Naive thymus-derived CD8-positive, alpha-beta T cell (primary cell): ENCODE measurements at places on chromosomes 3 and 15.

- H3K27ac ChIP-seq: peak overlapping the region; percentile 86
- no peaks in the 10 kb centered on the region for H3K27me3 ChIP-seq
- no peaks in the 10 kb centered on the region for H3K36me3 ChIP-seq
- peaks cover 73% of the 10 kb centered on the region for H3K4me1 ChIP-seq
- peak overlapping the region; percentile 74 for H3K4me3 ChIP-seq
- DNase-seq: peak; percentile 28
Measured at GRCh38 chr3:108099679-108100428, 9.0 kb upstream of the CD47 start.

- H3K4me1 ChIP-seq: no peaks in the 10 kb centered on the region
- no peaks in the 10 kb centered on the region for H3K27me3 ChIP-seq
- no peak overlapping the region for H3K4me3 ChIP-seq
- no peak for DNase-seq
Measured at GRCh38 chr15:83709241-83709640, 55.3 kb downstream of the ADAMTSL3 start.

GRCh38 chr3:100140976-100141375 lies 26.7 kb upstream of the FILIP1L start:
- H3K36me3 ChIP-seq: peaks cover 29% of the 10 kb centered on the region
- no peak overlapping the region for H3K4me3 ChIP-seq
- no peaks in the 10 kb centered on the region for H3K27me3 ChIP-seq
- H3K27ac ChIP-seq: no peak overlapping the region
- DNase-seq: no peak
- H3K4me1 ChIP-seq: no peaks in the 10 kb centered on the region

DNA sequence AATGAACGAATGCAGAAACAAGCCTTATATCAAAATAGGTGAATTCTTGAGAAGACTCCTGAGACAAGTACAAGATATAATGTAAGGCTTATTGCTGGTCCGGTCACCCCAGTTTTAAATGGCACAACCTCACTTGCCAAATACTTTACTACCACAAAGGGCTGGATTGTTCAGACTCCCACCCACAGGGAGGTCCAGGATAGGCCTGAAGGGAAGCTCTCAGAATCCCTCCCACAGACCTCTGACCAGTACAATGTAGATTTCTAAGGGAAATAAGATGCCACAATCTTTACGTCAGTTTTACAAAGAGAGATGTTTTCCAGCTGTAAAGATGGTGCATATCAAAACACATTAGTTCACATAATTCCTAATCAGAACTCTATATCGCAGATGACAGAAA lies 577.7 kb upstream of the ADAMTS9 start:
- no peaks in the 10 kb centered on the region for H3K4me1 ChIP-seq

GRCh38 chr3:10173926-10174435 lies 9.3 kb downstream of the IRAK2 start:
- H3K36me3 ChIP-seq: peaks cover 8% of the 10 kb centered on the region
- no peaks in the 10 kb centered on the region for H3K27me3 ChIP-seq
- DNase-seq: no peak
- H3K4me1 ChIP-seq: peaks cover 33% of the 10 kb centered on the region

DNA sequence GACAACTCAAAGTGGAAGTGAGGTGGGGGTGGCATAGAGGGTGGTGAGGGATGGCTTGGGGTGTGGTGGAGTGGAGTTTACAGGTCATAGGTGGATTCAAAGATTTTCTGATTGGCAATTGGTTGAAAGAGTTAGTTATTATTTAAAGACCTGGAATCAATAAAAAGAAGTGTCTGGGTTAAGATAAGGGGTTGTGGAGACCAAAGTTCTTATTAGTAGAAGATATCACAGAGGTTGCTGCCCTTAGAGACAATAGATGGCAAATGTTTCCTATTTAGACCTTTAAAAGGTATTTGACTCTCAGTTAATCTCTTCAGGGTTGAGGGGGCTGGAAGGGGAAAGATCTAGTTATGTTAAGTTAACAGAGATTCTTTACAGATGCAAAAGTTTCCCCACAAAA lies 412.3 kb upstream of the TBL1XR1 start:
- H3K4me3 ChIP-seq: no peak overlapping the region
- no peak for DNase-seq
- peaks cover 12% of the 10 kb centered on the region for H3K36me3 ChIP-seq
- no peak overlapping the region for H3K27ac ChIP-seq
